Muscle of back (tissue), 13 donors: ENCODE measurements at places on chromosomes 3 and 15. TPM values are rescaled to one million over a fixed set of nuclear protein-coding genes. Genes with fewer than 3 reads are reported as not detected.

Gene PTH1R
- 6.9 TPM for polyA plus RNA-seq

Gene MST1R
- 1.5 TPM for polyA plus RNA-seq

Gene DNAH12
- polyA plus RNA-seq, result 0.67 TPM

GRCh38 chr3:10445561-10446175, 59.7 kb downstream of the ATP2B2 start:
- no peak for DNase-seq

GRCh38 chr15:62052713-62053112, 7.5 kb downstream of the VPS13C start:
- no peak for DNase-seq

DNA sequence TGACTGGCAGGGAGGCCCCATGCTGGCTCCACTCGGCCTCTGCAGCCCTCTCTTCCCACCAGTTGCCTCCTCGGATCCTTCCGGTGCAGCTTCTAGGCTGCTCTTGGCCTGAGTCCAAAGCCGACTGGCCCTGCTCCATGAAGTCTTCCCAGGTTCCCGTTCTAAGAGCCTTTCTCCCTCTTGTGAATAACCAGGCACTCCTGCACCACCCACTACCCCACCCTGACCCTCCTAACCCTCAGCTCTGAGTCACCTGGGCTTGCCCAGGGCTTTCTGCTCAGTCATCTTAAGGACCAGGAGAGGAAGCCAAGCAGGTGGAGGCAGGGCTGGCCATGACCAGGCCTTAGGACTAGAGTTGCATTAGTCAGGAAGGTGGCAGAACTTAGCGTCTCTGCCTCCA, 28.1 kb upstream of the CNBP start:
- no peak for DNase-seq

GRCh38 chr3:13615019-13615528, 66.1 kb downstream of the FBLN2 start:
- DNase-seq, result no peak

DNA sequence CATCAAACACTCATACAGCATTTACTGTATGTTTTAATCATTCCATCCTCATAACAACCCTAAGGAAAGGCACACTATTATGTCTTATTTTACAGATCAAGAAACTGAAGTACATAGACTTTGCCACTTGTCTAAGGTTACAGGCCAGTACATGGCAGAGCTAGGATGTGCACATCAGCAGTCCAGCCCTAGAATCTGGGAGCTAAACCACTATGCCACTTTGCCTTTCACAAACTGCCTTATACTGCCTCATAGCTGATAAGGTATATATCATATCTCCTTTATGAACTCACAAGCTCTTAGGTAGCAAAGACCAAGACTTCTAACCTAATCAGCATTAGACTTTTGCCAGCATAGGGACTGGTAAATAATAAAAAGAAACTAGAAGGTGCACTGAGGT, 49.1 kb downstream of the MYO9A start:
- no peak for DNase-seq

DNA sequence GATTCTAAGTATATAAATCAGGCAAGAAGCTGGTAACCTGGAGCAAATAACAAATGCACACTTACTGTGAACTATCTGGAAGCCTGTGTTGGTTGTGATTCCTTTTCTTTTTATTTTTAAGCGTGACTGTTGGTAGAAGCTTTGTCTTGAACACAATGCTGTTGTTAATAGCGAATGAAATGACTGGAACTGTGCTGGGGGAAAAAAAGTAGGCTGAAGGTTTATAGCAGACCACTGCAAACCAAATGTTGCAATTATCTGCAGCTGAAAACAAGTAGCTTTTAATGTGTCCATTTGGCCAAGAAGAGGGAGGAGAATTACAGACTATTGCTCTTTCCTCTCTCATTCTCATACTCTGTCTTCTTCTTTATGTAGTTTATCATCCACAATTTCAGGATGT, 184.5 kb upstream of the DNAJC19 start:
- no peak for DNase-seq

GRCh38 chr3:195236076-195236798, 34.7 kb downstream of the XXYLT1 start:
- DNase-seq, result no peak

DNA sequence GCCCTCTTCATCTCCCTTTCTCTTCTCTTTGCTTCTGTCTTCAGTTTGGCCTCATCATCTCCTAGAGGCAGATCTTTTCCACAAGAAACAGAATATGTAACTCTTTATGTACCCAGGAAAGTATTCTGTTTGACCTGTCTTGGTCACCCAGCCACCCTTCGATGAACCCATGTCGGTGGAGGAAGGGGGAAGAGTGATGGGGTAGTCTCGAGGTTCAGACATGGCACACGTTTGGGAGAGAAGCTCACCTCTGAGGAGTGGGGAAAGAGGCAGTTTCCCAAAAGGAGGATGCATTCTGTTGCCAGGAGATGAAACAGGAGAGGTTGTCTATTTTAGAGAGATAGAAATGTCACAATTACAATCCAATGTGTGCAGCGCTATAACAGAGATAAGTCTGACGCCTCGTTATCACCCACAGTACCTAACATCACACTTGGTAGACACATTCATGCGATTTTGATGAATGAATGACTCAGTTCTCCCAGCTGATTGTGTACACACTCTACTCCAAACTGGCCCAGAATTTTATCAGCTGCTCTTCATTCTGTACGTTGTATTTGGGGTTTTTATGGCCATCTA, 722 bp upstream of the CCDC50 start:
- no peak for DNase-seq

DNA sequence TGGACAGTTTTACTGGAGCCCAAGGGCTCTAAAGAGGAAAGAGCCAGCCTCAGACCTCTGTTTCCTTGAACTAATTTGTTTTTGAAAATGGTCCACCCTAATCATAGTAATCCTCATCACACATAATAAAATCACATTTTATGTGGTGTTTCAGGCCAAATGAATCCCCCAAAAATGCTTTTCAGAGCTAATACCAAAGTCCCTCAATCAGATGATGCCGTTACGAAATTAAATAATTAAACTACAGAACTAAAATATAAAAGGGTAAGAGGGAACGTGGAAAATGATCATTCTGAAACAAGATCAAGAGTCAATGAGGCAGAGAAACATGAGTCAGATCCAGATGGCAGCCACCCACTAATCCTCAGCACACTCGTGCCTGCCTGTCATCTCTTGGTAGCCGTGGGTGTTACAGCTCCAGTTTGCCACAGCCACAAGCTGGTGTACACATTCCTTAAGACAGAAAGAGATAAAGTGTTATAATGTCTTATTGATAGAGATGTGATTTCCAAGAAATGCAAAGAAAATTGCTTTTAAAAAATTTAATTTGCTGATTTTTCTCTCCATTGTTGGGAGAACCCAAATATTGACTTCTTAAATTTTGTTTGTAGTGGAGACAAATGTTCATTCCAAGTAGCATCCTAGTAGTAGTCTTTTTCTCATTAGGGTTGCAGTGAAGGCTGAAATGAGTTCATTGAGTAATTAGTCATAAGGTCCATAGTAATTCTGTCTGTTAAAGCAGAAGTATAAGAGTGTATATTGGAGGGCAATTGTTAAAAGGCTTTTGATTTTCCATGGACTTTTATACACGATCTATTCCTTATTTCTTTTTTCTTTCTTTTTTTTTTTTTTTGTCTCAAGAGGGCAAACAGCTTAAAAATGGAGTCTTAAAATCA, 104.2 kb downstream of the AGBL1 start:
- DNase-seq, result peak; percentile 58

- no peak for DNase-seq
Measured at GRCh38 chr3:58084166-58084565, 75.9 kb downstream of the FLNB start.

- no peak for DNase-seq
Measured at GRCh38 chr3:153572654-153573053, 410.6 kb downstream of the RAP2B start.

DNA sequence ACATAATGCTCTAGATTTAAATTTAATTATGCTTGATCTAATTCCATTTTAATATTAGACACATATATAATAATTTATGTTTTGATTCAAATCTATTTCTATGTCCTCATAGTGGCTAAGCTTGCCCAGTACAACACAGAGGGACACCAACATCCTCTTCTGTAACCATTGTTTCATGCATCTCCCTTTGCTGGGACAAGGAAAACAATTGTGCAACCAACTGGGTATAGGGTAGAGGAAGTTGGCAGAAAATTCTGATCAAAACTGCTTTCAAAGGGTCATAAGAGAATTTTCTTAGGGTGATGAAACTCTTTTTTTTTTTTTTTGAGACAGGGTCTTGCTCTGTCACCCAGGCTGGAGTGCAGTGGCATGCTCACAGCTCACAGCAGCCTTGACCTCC, 121.4 kb upstream of the SGO1 start:
- no peak for DNase-seq

DNA sequence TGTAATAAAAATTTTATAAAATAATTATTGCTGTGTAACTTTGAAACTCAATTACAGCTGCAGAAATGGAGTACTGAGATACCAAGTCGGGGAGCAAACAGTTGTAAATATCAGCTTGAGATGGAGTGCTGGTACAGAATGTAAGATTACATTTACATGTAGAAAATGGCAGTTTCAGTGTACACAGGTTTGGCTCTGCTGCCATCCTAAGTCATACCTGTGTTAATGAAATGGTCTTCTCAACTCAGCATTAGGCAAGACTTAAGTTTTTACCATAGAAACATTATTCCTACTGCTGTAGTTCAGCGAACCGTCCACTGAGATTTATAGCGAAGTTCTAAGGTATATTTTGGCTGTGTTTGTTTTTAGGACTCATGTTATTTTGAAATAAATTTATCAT, 110.1 kb upstream of the TBL1XR1 start:
- no peak for DNase-seq

DNA sequence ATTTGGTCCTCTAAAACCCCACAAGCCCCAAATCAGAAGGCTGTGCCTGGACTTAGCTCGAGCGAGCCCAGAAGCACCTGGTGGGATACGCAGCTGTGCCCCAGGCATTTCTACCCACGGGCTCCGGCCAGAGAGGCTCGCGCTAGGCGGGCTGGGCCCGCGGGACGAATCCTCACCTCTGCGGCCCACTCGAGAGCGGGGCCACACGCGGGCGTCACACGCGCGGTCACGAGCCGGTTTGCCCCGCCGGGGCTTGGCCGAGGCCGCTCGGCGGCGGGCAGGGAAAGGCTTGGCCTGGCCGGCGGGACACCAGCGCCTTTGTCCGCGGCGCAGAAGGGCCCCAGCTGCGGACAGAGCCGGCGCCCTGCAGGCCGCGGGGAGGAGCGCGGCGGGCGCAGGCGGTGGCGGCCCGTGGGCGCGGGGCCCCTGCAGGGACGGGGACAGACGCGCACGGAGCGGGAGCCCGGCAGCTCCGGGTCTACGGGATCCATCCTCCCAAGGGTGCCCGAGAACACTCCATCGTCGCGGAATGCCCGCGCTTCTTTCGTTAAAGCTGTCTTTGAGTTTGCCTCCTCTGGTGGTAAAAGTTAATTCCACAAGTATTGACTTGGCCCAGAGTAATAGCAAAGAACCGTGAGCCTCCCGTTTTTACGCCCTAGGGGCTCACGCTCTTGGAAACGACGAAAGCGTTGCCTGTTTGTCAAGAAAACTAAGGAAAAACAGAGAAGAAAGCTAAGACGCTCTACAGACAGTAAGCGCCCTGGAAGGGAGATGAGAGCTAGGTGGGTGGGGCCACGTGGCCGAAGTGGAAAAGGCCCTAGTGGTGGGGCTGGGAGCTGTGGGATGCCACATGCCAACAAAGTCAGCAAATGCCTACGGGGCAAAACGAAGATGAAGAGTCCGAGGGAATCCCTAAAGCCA, 26.4 kb downstream of the TYRO3 start:
- DNase-seq, result peak; percentile 41

DNA sequence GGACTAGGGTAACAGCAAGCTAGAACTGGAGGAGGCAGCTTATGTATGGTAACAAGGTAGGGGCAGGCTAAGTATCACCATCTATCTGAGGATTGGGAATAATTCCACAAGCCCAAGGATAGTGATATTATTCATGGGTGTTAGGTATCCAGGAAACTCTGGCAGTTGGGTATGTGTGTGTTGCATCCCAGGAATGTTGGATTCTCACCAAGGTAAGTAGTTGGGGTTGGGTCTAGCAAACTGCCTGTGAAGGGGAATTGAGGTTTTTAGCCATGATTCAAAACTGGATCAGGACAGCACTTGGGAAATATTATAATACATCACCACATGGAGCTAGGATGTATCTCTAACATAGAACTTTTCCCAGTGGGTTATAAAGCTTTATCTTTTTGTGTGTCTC, 626.4 kb upstream of the GOLIM4 start:
- DNase-seq, result peak; percentile 1

DNA sequence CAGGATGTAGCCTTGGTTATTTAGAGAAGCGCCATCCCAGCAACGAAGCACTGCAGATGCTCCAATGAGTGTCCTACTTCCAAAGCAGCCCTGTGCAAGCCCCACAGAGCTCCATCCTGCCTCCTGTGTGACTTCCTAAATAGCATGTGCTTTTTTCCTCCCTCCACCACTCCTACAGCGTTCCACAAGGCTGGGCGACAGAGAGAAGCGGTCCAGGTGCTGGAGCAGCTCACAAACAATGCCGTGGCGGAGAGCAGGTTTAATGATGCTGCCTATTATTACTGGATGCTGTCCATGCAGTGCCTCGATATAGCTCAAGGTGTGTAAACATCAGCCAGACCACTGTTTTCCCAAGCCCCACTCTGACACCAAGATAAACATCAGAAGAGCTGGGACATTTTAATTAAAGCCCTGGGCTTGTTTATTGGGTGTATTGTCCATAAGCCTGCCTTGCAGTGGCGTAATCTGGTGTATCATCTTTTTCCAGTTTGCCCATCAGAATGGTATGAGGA, 22.2 kb upstream of the RHO start:
- DNase-seq, result no peak

- DNase-seq, result no peak
Measured at GRCh38 chr3:30970183-30970582, 75.7 kb upstream of the GADL1 start.

DNA sequence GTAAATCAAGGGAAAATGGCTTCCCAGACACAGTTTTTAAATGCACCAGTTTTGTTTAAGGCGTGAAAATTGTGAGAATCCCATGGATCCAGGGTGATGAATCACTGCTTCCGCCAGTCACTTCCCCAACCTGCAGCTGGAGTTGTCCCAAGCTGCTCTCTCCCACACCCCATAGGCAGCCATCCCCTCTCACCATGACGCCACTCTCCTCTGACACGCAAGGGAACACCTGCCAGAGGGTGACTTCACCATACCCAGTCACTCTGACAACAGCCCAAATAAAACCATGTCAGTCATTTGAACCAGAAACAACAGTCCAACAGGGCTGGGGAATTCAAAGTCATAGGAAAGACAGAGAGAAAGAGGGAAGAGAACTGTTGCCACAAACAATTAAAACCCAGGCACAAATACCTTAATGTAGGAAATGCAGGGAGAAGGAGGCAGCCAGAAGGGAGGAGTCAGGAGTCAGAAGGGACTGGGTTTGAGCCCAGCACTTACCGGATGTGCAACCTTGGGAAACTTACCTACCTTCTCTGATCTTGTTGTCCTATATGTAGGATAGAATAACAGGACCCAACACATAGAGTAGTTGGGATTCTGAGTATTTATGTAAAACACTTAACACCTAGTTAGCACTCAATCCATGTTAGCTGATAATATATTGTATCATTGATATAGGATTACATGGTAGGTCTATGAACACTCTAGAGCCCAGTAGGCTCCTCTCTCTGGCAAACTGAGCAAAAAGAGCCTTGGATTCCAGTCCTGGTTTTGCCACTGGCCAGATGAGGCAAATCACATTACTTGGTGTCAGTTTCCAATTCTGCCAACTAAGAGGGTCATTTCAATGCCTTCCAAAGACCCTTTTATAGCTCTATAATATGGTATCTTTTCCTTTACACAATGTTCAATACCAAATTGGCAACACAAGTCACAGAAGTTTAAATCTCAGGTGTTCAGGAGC, 326.3 kb upstream of the ICE2 start:
- DNase-seq, result peak; percentile 59
